Fibroblast of skin of right quadriceps (primary cell): ENCODE measurements at places on chromosomes 3 and 15.

GRCh38 chr3:24197809-24198208 is 252.7 kb downstream of the NR1D2 start:
- DNase-seq, result no peak

GRCh38 chr3:114741066-114741465 is 406.0 kb downstream of the ZBTB20 start:
- DNase-seq, result peak; percentile 8

DNA sequence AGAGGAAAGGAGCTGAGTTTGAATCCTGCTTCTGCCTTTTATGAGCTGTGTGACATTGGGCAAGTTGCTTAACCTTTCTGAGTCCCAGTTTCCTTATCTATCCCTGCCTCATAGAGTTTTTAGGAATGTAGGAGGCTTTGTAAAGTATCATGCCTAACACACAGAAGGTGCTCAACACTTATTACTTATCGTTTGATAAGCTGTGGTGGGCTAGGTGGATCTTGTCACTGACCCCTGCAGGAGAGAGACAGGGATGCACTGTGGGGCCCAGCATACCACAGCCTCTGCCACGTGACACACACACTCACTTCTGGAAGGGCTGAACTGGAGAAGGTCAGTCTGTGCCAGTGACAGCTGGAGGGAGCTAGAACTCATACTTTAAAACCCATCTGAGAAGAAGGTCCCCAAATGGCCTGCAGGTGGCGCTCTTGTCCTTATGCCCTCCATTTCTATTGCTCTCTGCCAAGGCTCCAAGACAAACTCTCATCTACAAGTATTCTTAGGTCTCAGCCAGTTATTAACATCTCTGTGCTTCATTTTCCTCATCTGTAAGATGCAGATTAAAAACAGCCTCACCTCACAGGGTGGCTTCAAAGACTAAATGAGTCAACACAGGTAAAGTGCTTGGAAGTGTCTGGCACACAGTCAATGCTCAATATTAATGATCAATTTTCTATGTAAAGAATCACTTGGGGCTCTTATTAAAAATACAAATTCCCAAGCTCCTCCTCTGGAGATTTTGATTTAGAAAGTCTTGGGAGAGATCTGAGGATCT is 57.5 kb upstream of the HACD2 start:
- peak; percentile 90 for DNase-seq

- no peak for DNase-seq
These were observed 235.3 kb upstream of the MME start for GRCh38 chr3:154844863-154845262.

- DNase-seq, result no peak
These were observed 55.6 kb downstream of the TMEM45A start for GRCh38 chr3:100548053-100548452.

- no peak for DNase-seq
These were observed 4.8 kb downstream of the IDH2 start for GRCh38 chr15:90097475-90097874.

DNA sequence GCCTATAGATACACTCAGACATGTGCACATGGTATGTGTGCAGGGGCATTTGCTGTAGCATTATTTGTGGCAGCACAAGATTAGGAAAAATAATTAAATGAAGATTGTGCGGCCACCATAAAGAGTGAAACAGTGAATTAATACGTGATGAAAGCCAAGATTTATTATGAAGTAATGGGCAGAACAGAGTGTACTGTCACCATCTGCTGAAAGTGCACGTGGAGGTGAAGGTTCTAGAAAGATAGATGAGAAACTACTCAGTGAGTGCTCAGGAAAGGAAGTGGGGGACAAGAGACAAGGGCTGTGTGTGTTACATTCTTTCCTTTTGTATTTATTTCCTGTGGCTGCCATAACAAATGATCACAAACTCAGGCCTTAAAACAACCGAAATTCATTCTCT is 246.1 kb upstream of the ATP10A start:
- DNase-seq, result no peak

GRCh38 chr3:129352045-129352444 is 73.4 kb downstream of the HMCES start:
- DNase-seq, result no peak

- DNase-seq, result peak; percentile 8
These were observed 5.5 kb downstream of the DIS3L start for GRCh38 chr15:66298803-66299251.

GRCh38 chr3:77052051-77052501 is 12.2 kb downstream of the ROBO2 start:
- DNase-seq, result no peak

GRCh38 chr3:55471522-55472280 is 15.4 kb downstream of the WNT5A start:
- no peak for DNase-seq

GRCh38 chr3:69838696-69839515 is 99.6 kb downstream of the MITF start:
- DNase-seq, result peak; percentile 76

DNA sequence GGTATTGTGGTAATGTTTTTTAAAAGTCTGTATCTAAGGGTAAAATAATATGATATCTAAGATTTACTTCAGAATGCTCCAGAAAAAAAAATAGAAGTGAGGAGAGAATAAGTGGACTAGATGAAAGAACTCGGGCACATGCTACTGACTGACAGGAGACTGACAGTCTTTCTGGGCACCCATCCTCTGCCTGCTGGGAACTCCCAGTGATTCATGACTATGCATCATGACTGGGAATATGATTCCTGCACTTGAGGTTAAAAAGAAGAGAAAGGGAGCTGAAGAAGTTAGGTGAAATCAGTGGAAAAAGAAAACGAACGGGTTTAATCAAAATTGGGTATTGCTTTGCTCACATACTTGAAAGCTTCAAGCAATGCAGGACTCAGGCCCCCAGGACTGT is 35.7 kb upstream of the SPSB4 start:
- no peak for DNase-seq

- peak; percentile 2 for DNase-seq
These were observed 131.6 kb downstream of the NLGN1 start for GRCh38 chr3:173529062-173529711.

GRCh38 chr3:64888165-64888564 is 200.4 kb upstream of the ADAMTS9 start:
- no peak for DNase-seq

- DNase-seq, result no peak
These were observed 75.4 kb downstream of the ADCY5 start for GRCh38 chr3:123373474-123373987.

DNA sequence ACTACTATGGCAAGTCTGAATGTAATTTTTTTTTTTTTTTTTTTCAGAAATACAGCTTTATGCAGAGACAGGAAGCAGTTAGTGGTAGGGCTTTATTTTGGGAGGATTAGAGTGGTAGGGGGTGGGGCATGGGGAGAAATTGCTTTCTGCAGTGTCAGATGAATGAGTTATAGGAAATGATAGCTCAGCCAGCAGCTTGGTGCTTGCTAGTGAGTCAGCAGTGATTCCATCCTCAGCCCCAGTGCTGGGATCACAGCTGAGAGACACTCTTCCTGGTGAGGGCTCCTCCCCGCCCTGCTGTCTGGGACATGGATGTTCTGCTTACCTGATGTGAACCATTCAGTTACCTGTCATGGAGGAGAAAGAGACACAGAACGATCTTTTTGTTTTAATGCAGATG is 39.6 kb downstream of the SEMA6D start:
- peak; percentile 95 for DNase-seq

GRCh38 chr15:60914360-60914759 is 314.7 kb downstream of the RORA start:
- DNase-seq, result no peak

GRCh38 chr15:74010929-74011540 is 16.5 kb downstream of the PML start:
- peak; percentile 15 for DNase-seq

DNA sequence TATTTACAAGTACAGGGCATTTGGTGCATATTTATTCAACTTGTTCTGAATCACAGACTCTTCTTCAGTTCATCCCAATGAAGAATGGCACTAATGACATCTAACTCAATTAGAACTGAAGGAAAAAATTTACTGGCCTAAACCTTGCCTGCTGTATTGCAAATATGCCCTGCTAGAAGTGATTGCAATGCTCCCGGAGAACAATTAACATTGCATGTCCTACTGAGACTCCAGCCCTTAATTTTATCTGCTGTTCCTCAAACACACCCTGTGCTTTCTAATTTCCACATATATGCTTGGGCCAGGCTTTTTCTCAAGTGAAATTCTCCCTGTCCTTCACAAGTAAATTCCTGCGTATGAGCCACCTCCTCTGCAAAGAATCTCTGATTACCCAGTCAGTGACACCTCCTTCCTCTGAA is 8.3 kb downstream of the ACKR4 start:
- no peak for DNase-seq

DNA sequence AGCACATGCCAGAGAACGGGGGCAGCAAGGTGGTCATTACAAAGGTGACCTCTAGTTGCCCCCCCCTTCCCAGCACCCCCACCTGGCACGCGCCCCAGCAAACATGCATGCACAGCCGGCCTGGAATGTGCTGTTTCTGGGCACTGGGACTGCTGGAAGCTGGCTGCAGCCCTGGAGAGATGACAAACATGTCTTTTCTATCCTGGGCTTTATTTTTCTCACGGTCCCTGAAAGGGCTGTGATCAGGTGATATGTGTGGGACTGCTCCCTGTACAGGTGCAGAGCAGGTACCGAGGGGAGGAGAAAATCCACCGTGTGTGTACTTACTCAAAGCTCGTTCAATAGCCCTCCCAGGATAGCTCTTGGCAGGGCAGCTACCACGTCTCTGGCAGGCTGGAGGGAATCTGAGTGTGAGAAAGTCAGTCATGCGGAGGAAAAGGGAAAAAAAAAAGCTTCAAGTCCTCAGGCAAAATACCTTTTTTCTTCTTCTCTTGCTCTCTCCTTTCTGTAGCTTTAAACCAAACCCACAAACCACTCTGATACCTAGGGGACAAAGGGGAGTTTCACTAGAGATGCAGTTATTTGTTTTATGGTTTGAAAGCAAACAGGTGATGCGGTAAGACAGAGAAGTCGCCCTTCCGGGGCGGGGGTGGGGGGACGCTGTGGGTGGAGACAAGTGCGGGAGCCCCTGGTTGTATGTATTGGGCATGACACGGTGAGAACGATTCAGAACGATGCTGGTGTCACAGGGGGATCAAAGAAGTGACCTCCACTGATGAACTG is 5.0 kb upstream of the HES1 start:
- no peak for DNase-seq

DNA sequence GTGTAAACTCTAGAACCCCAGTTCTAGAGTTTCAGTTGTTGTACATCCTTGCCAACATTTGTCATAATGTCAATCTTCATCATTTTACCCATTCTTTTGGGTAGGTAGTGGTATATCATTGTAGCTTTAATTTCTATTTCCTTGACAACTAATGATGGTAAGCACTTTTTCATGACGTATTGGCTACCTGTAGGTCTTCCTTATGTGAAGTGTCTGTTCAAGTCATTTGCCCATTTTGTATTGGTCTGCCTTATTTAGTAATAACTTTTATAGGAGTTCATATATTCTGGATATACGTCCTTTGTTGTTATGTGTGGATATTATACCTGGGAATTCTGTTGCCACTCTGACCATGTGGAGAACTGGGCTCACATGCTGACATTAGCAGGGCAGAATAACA is 73.8 kb upstream of the ACTC1 start:
- no peak for DNase-seq

DNA sequence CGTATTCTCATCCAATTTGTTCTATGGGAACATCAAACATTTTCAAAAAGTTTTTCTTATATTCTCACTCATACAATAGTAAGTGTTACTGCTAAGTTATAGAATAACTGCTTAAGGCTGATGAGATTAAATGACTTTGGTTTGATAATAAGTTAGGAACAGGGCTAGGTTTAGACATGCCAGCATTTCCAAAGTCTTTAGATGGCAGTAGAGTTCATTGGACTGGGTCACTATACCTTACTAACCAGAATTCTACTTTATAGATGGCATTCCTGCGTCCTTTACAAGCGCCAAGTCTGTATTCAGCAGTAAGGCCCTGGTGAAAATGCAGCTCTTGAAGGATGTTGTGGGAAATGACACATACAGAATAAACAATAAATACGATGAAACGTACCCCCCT is 21.7 kb downstream of the PLAAT1 start:
- no peak for DNase-seq

DNA sequence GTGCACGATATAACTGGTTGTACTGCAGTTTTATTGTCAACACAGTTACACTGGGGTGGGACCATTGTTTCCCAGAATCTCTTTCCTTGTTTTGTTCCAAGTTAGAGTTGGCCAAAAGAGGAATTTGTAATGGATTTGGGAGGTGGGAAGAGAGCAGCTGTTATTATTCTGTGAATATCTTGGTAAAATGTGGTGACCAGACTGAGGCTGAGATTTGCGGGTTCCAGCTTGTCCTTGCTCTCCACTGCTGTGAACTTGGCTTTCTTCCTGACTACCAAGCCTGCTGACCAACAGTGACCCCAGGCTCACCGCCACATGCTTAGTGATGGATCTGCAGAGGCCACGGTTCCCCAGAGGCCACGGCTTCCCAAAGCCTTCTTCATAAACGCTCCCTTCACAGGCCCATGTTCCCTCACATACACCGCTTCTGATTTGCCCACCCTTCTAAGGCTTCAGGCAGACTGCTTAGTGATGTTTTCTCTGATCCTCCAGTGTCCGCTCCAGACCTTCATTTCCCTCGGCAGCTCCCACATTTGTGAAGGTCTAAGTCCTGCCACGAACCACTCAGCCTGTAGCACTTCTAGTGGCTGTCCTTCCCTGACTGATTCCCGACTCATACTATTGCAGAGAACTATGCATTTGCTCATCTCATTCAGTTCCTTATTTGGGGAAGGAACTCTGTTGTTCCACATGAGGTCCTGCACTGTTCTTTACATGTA is 525.5 kb upstream of the RGMA start:
- DNase-seq, result no peak

GRCh38 chr3:64612082-64612860 is 75.5 kb downstream of the ADAMTS9 start:
- peak; percentile 14 for DNase-seq

GRCh38 chr3:141425523-141426233 is 57.4 kb downstream of the ZBTB38 start:
- peak; percentile 56 for DNase-seq

GRCh38 chr3:38149708-38150107 is 11.2 kb downstream of the MYD88 start:
- DNase-seq, result no peak

DNA sequence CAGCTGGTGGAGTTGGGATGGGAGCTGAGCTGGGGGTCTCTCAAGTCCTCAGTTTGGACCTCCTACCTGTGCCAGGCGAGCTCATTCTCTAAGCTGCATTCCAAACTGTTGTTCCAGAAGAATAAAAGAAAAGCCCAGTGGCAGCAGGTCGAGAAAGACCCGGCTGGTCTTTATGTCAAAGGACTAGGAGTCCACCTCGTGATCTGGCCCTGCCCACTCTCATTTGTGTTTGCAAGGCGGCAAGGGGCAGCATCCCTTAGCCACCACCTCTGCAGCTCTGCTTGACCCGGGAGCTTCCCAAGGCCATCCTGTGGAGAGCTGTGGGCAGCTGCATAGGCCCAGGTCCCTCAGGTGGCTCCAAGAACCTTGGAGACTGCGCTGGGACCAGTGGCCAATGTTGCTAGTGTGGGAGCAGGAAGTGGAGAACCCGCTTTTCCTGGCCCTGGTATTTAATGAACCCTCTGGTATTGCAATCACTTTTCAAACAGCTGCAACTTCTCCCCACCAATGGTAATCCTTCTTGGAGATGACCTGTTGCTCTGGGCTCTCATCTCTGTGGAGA is 30.9 kb downstream of the KY start:
- DNase-seq, result no peak

GRCh38 chr3:30232142-30232541 is 374.3 kb upstream of the TGFBR2 start:
- peak; percentile 72 for DNase-seq
